Naive thymus-derived CD8-positive, alpha-beta T cell (primary cell): ENCODE measurements at places on chromosomes 7 and 10.

GRCh38 chr10:93255546-93255945 is 181.9 kb downstream of the CYP26A1 start:
- H3K27me3 ChIP-seq, result no peaks in the 10 kb centered on the region
- no peaks in the 10 kb centered on the region for H3K4me1 ChIP-seq
- H3K36me3 ChIP-seq, result no peaks in the 10 kb centered on the region
- no peak overlapping the region for H3K27ac ChIP-seq
- H3K4me3 ChIP-seq, result no peak overlapping the region

DNA sequence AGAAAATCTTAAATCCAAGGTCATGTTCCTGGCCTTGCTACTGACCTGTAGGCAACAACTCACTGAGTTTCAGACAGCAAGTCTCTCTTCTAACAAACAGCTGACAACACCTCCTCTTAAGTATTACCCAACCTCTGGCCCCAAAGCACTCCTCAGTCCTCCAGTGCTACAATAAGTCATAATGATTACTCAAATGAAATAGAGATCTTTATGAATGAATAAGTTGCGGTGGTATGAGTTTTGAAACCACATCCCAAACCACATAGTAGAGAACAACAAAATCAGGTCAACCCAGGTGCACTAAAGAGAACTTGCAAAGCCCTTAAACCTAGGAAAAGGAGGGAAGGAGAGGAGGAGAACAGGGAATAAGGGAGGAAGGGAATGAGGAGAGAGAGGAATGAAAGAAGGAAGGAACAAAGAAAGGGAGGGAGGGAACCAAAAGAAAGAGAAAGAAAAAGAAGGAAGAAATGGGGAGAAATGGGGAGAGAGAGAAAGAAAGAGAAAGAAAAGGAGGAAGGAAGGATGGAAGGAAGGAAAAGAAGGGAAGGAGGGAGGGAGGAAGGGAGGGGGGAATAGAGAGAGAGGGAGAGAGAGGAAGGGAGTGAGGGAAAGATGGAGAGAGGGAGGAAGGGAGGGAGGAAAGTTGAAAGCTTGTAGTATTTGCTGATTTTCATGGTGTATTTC is 142.8 kb upstream of the CALCR start:
- H3K27ac ChIP-seq, result no peak overlapping the region
- peaks cover 4% of the 10 kb centered on the region for H3K27me3 ChIP-seq
- H3K36me3 ChIP-seq, result no peaks in the 10 kb centered on the region
- no peak overlapping the region for H3K4me3 ChIP-seq

DNA sequence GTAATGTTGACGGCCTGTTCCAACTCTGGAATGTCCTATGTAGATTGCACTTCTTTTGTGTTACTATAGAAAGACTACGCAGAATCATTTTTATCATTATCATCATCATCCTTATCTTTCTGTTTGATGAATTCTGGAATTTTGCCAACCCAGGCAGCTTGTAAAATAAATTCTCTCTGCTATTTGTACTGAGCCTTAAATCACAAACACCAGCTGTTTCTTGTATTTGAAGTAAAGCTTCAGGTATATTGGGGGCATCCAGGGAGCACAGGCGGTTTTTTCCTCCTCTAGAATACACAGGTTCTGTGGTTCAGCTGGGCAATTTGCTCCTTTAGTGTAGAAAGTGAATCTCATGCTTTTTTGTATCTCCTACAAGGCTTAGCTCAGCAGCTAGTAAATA is 14.9 kb upstream of the CPA5 start:
- no peaks in the 10 kb centered on the region for H3K4me1 ChIP-seq
- H3K36me3 ChIP-seq, result no peaks in the 10 kb centered on the region
- H3K27ac ChIP-seq, result no peak overlapping the region
- no peak for DNase-seq
- H3K4me3 ChIP-seq, result no peak overlapping the region

DNA sequence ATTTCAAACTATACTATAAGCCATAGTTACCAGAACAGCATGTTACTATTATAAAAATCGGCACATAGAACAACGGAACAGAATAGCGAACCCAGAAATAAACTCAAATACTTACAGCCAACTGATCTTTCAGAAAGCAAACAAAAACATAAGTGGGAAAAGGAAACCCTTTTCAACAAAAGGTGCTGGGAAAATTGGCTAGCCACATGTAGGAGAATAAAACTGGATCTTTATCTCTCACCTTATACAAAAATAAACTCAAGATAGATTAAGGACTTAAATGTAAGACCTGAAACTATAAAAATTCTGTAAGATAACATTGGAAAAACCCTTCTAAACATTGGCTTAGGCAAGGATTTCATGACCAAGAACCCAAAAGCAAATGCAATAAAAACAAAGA is 29.1 kb downstream of the ZNF680 start:
- DNase-seq, result no peak
- no peaks in the 10 kb centered on the region for H3K27me3 ChIP-seq
- H3K36me3 ChIP-seq, result peaks cover 92% of the 10 kb centered on the region
- H3K27ac ChIP-seq, result no peak overlapping the region
- H3K4me3 ChIP-seq, result no peak overlapping the region

- H3K4me3 ChIP-seq, result peak overlapping the region; percentile 80
- no peaks in the 10 kb centered on the region for H3K36me3 ChIP-seq
- no peaks in the 10 kb centered on the region for H3K27me3 ChIP-seq
- peak; percentile 71 for DNase-seq
- H3K27ac ChIP-seq, result peak overlapping the region; percentile 93
- H3K4me1 ChIP-seq, result peaks cover 79% of the 10 kb centered on the region
Observed at GRCh38 chr7:77351539-77352004, 64.6 kb downstream of the GSAP start.

DNA sequence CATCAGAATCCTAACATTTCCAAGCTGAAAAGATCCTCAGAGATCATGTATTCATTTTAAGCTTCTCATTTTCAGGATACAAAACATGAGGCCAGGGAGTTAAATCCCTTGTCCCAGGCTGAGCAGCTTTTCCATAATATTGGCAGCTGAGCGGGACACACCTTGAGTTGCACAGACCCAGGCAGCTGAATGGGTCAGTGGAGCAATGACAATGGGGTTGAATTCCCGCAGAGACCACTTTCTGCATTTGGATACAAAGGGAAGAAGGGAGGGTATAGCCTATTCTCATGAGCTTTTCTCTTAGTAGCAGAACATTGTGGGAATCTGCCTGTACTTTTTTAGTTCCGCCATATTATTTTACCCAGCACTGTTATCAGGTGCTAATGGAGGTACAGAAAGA is 49.5 kb downstream of the PRR15 start:
- no peaks in the 10 kb centered on the region for H3K4me1 ChIP-seq
- no peak for DNase-seq
- H3K36me3 ChIP-seq, result no peaks in the 10 kb centered on the region
- H3K27me3 ChIP-seq, result peaks cover 5% of the 10 kb centered on the region
- H3K27ac ChIP-seq, result no peak overlapping the region

- no peak for DNase-seq
- no peak overlapping the region for H3K27ac ChIP-seq
- H3K27me3 ChIP-seq, result no peaks in the 10 kb centered on the region
- H3K4me1 ChIP-seq, result no peaks in the 10 kb centered on the region
- H3K36me3 ChIP-seq, result no peaks in the 10 kb centered on the region
Observed at GRCh38 chr10:124259139-124259825, 159.4 kb downstream of the OAT start.

- no peaks in the 10 kb centered on the region for H3K27me3 ChIP-seq
- peak overlapping the region; percentile 98 for H3K27ac ChIP-seq
- H3K4me3 ChIP-seq, result no peak overlapping the region
- H3K36me3 ChIP-seq, result no peaks in the 10 kb centered on the region
- no peak for DNase-seq
Observed at GRCh38 chr7:151937286-151937685, 19.0 kb upstream of the GALNTL5 start.

DNA sequence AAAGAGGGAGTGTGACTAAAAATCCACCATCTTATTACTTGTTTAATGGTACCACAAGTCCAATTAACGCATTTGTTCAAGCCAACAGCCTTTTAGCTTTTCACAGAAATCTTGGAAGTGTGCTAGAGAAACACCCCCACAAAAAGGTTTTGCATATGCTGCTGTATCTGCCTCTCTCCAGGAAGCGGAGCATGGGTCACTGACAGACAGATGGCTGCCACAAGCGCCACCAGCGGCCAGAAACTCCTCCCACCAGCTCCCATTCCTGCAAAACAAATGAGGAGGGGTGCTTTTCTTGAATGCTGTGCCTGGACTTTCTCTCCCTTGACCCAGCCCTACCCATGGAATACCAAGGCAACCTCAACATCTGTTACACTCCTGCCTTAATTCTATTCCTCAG is 176.3 kb upstream of the LRGUK start:
- no peak overlapping the region for H3K4me3 ChIP-seq
- no peak overlapping the region for H3K27ac ChIP-seq
- no peaks in the 10 kb centered on the region for H3K27me3 ChIP-seq
- peaks cover 74% of the 10 kb centered on the region for H3K36me3 ChIP-seq
- H3K4me1 ChIP-seq, result no peaks in the 10 kb centered on the region

- H3K27ac ChIP-seq, result no peak overlapping the region
- no peak for DNase-seq
- no peaks in the 10 kb centered on the region for H3K27me3 ChIP-seq
- H3K4me1 ChIP-seq, result no peaks in the 10 kb centered on the region
Observed at GRCh38 chr7:20913853-20914252, 127.2 kb upstream of the SP8 start.

- H3K27ac ChIP-seq, result no peak overlapping the region
- H3K36me3 ChIP-seq, result no peaks in the 10 kb centered on the region
- no peaks in the 10 kb centered on the region for H3K4me1 ChIP-seq
- no peak for DNase-seq
- H3K4me3 ChIP-seq, result no peak overlapping the region
Observed at GRCh38 chr7:85091565-85091928, 95.3 kb downstream of the SEMA3D start.

GRCh38 chr7:40977533-40977932 is 725.4 kb downstream of the INHBA start:
- no peaks in the 10 kb centered on the region for H3K4me1 ChIP-seq
- H3K27ac ChIP-seq, result no peak overlapping the region
- no peak overlapping the region for H3K4me3 ChIP-seq
- H3K36me3 ChIP-seq, result no peaks in the 10 kb centered on the region

- H3K4me3 ChIP-seq, result peak overlapping the region; percentile 40
- DNase-seq, result no peak
- no peaks in the 10 kb centered on the region for H3K27me3 ChIP-seq
- peaks cover 70% of the 10 kb centered on the region for H3K4me1 ChIP-seq
- no peaks in the 10 kb centered on the region for H3K36me3 ChIP-seq
Observed at GRCh38 chr7:36775061-36775620, 50.8 kb upstream of the AOAH start.

DNA sequence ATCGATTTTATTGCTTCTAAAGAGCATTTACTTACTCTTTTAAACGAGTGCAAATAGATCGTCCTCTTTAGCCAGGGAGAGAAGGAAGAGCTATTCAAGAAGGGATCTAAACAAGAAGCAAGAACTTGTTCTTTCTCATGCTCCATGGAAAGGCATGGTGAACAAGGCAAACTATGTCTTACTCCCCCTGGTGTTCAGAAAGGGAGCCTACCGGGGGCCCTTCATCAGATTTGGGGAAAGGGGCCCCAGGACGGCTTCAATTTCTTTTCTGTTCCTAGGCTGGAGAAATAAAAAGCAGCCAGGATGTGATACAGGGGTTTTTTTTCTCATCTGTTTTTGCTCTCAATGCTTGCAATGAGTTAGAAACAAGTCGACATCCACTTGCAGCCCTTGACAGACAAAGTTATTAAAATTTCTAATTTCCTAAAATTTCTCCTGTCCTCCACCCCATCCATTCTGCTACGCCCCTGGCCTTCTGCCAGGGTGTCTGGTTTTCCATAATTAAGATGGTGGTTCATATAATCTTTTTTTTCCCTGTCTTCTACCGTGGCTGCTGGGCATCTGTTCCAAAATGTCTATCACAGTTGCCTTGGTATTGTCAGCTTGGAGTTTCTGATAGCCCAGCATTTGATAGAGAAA is 214.4 kb downstream of the CREB5 start:
- no peak overlapping the region for H3K27ac ChIP-seq
- no peak overlapping the region for H3K4me3 ChIP-seq
- H3K4me1 ChIP-seq, result peaks cover 2% of the 10 kb centered on the region
- no peaks in the 10 kb centered on the region for H3K36me3 ChIP-seq
- DNase-seq, result peak; percentile 20
- H3K27me3 ChIP-seq, result peaks cover 5% of the 10 kb centered on the region

- no peak for DNase-seq
- no peaks in the 10 kb centered on the region for H3K27me3 ChIP-seq
- peaks cover 3% of the 10 kb centered on the region for H3K4me1 ChIP-seq
- H3K27ac ChIP-seq, result no peak overlapping the region
Observed at GRCh38 chr10:209357-209756, 74.1 kb downstream of the ZMYND11 start.

DNA sequence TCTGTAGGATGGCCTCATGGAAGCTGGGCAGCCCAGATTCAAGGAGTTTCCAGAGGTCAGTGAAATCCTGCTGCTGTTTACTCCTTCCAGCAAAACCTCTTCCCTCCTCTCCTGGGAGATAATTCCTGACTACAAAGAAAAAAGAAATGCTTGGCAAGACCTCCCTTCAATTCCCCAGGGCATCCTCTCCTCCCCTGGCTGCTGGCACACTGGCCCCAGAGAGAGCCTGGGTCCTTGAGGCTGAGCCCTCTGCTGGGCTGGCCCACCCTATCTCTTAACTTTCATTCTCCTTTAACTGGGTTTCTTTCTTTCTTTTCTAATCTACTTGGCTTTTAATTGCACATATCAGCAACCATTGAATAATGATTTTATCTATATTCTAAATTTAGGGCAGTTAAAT is 7.7 kb downstream of the DRGX start:
- H3K4me3 ChIP-seq, result no peak overlapping the region
- H3K27me3 ChIP-seq, result peaks cover 48% of the 10 kb centered on the region
- DNase-seq, result no peak
- no peak overlapping the region for H3K27ac ChIP-seq
- H3K4me1 ChIP-seq, result no peaks in the 10 kb centered on the region

GRCh38 chr7:40499718-40500117 is 364.9 kb downstream of the SUGCT start:
- no peak overlapping the region for H3K27ac ChIP-seq
- no peaks in the 10 kb centered on the region for H3K27me3 ChIP-seq
- H3K36me3 ChIP-seq, result no peaks in the 10 kb centered on the region
- no peak overlapping the region for H3K4me3 ChIP-seq
- H3K4me1 ChIP-seq, result no peaks in the 10 kb centered on the region

DNA sequence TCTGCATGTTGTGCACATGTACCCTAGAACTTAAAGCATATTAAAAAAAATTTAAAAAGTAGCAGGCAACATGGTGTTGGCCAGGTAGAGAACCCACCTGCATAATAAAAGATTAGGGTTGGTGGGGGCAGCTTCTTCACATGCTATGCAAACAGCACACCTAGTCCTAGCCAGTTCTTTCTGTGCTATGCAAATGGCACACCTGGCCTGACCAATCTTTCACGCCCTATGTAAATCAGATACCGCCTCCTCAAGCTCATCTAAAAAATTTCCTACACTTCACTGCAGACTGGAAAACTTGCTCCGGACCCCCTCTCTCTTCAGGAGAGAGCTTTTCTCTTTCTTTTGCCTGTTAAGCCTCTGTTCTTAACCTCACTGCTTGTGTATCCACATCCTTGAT is 14.5 kb upstream of the PIP start:
- no peak for DNase-seq
- H3K36me3 ChIP-seq, result no peaks in the 10 kb centered on the region
- H3K27me3 ChIP-seq, result peaks cover 4% of the 10 kb centered on the region
- H3K4me1 ChIP-seq, result no peaks in the 10 kb centered on the region

- peaks cover 14% of the 10 kb centered on the region for H3K36me3 ChIP-seq
- H3K27ac ChIP-seq, result no peak overlapping the region
- no peak overlapping the region for H3K4me3 ChIP-seq
Observed at GRCh38 chr10:21919117-21919516, 84.4 kb downstream of the DNAJC1 start.

- H3K4me3 ChIP-seq, result no peak overlapping the region
- H3K27me3 ChIP-seq, result no peaks in the 10 kb centered on the region
- peaks cover under 1% of the 10 kb centered on the region for H3K36me3 ChIP-seq
- H3K27ac ChIP-seq, result peak overlapping the region; percentile 60
Observed at GRCh38 chr7:1103009-1103788, 15.3 kb downstream of the GPER1 start.
